Suprapubic skin (tissue), 4 donors: ENCODE measurements at places on chromosomes 16 and 17.

DNA sequence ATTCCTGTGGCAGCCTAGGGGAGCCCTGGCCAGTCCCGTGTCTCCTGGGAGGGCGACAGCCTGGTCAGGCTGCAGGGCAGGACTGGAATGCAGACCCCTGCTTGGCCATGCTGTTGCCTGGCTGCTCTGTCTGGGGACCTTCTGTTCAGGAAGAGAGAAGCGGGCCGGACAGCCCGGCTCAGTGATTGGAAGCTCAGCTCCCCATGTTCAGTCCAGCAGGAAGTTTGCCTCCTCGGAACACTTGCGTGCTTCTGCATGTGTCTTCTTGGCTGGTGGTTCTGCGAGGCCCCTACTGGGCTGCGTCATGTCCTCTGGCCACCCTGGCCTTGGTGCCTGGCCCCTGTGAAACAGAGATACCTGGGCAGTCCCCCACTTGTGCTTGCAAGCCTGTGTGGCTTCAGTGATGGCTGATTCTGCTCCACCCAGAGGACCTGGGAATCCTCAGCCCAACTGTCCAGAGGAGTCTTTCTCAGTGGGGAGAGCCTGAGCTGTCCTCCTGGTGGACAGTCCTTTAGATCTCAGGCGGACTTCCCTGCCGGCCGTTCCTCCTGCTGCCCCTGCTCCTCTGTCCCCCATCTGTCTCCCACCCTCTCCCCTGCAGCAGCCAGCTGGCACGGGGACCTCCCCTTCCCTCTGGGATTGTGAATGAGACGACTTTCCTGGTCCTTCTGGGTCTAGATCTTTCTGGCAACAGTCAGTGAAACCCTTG is 279.5 kb downstream of the SEC14L1 start:
- DNase-seq: no peak

DNA sequence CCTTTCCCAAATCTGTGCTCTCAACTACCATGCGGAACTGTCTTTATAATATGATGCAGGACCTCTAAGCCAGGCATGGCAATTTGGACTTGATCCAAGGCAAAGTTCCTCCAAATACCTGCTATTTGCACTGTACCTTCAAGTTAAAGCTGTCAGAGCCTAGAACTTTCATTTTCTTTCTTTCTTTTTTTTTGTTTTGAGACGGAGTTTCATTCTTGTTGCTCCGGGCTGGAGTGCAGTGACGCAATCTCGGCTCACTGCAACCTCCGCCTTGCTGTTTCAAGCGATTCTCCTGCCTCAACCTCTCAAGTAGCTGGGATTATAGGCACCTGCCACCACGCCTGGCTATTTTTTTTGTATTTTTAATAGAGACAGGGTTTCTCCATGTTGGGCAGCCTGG is 51.7 kb downstream of the ARHGAP27 start:
- no peak for DNase-seq

GRCh38 chr16:66525396-66526180 is 24.3 kb downstream of the TK2 start:
- no peak for DNase-seq

DNA sequence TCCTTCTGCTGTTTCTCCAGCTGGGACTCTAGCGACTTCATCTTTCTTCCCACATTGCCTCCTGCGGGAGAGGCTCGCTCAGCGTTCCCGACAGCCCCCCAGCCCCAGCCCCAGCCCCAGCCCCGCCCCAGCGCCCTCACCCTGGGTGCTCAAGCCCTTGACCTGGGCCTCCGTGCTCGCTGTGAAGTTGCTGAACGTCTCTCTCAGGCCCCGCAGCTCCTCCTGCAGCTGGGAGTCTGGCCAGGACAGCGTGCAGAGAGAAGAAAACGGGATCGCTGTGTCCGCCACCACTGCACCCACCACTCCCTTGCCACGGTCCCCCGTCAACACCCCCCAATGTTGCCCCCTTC is 2.4 kb downstream of the ASGR1 start:
- no peak for DNase-seq

GRCh38 chr17:732067-732901 is at the start of gene TLCD3A:
Gene TLCD3A (plus strand): TSS chr17:732596. CDS start chr17:732648, 52 bp downstream.
- peak; percentile 77 for DNase-seq

GRCh38 chr16:4597174-4597573 is 17.5 kb downstream of the UBALD1 start:
- no peak for DNase-seq

- DNase-seq: peak; percentile 31
These were observed 15.1 kb upstream of the CDRT4 start for GRCh38 chr17:15482476-15482875.

DNA sequence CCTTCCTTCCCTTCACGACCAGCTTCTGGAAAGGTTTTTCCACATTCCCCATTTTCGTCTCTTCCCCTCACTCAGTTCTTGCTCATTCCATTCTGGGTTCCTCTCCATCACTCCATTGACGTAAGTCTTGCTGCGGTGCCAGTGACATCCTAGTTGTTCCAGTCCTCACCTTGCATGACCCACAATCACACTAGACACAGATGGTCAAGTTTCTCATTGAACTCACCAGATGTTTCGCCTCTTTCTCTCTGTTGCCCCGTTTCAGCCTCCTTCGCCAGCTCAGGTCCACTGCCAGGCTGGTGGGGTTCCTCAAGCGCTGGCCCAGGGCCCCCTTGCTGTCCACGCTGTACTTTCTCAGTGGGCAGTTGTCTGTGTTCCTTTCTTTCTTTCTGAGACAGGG is 43.4 kb downstream of the CCDC42 start:
- no peak for DNase-seq

DNA sequence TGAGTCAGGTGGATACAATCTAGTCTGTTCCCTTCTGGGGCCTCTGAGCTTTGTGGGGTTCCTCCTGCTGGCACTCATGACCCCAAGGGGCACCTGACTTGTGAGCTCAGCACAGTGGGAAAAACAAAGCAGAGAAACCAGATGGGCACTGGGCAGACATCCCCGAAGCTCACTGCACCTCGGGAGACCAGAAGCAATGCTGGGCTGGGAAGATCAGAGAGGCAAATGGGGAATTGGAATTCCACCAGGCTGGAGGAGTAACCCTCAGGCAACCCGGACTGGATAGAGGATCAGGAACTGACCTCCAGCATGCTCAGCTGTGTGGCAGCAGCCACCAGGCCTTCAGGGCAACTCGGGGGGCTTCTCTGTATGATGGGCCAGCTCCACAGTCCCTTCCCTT is 50.3 kb downstream of the ABCC12 start:
- no peak for DNase-seq

DNA sequence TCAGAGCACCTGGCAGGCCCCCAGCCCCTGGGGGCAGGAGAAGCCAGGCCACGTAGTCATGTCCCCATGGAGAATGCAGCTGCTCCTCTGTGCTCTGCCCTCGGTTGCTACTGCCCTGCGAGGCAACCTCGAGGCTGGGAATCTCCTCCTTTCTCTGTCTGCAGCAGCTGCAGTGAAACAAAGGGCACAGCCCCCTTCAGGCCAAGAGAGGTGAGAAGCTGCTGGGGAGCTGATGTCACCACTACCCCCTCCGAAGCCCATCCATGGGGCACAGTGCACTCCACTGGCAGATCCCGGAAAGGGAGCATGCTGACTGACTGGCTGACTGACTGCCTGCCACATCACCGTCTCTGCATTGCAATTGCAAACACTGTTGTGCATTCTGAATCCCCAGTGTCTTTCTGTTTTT is 103.7 kb downstream of the GRIN2A start:
- no peak for DNase-seq

DNA sequence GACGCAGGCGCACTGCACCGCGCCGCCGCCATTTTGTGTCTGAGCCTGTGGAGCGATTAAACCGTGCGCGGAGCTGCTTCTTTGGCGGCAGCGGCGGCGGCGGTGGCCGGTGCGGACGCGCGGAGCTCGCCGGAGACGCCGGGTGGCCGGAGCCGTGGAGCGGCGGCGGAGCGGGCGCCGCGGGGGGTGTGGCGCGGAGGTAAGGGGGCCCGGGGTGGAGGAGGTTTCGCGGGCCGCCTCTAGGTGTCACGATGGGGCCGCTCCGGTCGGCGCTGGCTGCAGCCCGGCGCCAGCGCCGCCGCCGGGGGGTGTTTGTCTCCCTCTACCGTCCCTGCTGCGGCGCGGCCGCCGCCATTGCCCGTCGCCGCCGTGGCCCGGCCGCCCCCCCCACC is at the start of gene CTCF:
TSS of gene CTCF (plus strand) at position 1 of the 392 bp plus-strand sequence. CDS start 48,307 bp downstream, outside the sequence.
- DNase-seq: no peak

DNA sequence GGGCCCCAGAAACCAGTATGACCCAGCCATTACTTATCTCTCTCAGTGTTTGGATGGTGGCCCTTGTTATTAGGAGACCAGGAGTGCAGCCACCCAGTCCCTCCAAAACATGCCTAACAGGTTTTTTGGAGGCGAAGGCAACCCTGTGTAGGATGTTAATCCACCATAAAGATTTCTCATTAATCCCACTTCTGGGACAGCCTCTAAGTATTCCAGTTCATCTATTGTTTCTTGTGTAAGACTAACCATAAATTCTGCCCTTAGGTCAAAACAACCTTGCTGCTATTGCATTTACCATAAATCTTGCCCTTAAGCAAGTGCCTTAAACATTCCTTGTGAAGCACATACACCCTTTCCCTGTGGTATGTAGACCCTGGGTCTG is 21.5 kb upstream of the OR1F1 start:
- DNase-seq: no peak

DNA sequence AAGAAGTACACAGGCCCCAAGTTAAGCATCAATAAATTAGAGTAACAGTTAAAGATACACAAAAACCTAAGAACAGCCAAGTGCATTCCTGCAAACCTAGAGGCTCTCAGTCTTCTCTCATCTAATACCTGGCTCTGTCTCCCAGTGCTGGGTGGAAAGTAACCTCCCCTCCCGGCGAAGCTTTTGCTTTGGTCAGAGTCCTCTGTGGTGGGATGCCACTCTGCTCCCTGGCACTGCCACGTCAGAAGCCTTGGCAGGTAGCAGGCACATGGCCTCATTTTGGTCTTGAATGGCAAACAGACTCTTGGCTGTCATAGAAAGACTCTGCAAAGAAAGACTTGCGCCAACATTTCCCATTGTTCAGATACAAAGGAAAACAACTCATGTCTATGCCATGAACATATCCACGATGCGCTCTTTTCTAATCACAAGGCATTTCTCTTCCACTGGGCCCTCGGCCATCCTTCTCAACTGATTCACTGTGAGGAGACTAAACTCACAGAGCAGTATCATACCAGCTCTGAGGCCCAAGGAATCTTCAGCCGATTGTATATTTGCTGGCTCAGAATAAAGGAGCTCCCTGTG is 21.2 kb downstream of the MTHFSD start:
- no peak for DNase-seq

GRCh38 chr17:81462506-81463125 is 50.0 kb downstream of the ACTG1 start:
- DNase-seq: no peak
